ENCODE measurements at places on chromosomes 2 and 18.
A peak's percentile ranks its signal among the peaks of the same experiment; 100 is the strongest.

GRCh38 chr2:71720283-71720560 is 266.9 kb downstream of the DYSF start:
- DNase-seq, result no peak

- DNase-seq, result no peak
Observed at GRCh38 chr2:169975221-169975620, 148.0 kb downstream of the UBR3 start.

GRCh38 chr2:225326969-225327368 is 72.5 kb upstream of the NYAP2 start:
- DNase-seq, result no peak

DNA sequence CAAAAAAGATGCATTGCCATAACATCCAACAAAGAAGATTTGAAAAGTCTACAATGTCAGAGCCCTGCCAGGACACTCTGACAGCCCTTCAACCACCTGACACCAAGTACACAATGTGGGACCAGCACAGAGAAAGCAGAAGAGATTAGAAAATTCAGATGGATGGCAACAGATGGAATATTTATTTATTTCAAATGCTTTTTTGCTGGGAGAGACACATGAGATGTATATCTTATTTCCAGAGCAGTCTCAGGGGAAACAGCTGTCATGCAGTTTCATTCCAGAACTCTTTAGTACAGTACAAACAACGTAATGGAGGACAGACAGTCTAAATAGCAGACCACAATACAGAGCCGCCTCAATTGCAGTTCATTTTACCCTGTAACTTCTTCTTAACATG is 110.1 kb downstream of the MAIP1 start:
- no peak for DNase-seq

DNA sequence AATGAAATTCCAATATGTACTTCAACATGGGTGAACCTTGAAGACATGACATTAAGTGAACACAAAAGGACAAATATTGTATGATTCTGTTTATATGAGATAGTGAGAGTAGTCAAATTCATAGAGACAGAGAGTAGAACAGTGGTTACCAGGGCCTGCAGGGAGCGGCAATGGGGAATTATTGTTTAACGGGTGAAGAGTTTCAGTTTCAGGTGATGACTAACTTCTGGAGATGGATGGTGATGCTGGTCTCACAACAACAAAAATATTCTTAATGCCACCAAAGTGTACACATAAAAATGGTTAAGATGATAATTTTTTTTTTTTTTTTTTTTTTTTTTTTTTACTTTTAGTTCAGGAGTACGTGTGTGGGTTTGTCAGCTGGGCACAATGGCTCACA is 109.4 kb upstream of the TMEM200C start:
- no peak for DNase-seq

GRCh38 chr2:23530206-23530908 is 145.4 kb downstream of the KLHL29 start:
- no peak for DNase-seq

- DNase-seq, result peak; percentile 77
Observed at GRCh38 chr2:105431367-105432043, 32.7 kb upstream of the FHL2 start.

DNA sequence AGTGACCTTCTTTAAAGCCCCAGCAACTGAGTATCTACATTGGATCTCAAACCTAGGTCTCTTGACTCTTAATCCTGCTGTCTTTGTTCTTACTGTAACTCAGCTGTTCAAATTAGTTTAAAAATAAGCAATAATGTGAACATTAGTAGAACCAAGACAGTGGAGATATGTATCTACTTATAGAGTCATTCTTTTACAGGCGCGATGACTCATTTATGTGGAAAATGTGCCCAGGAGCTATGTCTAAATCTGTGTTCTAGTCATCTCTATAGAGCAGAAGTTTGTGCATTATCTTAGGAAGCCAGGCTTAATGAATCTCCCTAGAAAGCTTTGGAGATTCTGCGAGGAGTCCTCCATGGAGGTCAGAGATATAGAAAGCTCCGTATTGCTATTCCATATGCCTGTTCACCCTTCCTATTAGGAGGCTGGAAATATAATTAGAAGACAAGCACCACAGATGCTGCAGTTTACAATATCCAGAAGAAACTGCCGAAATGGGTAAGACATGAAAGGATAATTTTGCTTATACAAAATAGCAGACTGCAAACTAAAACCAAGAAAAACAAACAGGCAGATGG is 211.6 kb downstream of the TRIB2 start:
- DNase-seq, result no peak

- DNase-seq, result no peak
Observed at GRCh38 chr18:79468119-79468789, 72.5 kb downstream of the NFATC1 start.

GRCh38 chr18:4242431-4243161 is 212.5 kb downstream of the DLGAP1 start:
- no peak for DNase-seq

- DNase-seq, result no peak
Observed at GRCh38 chr2:146762786-146763185, 1082.0 kb upstream of the ACVR2A start.

- no peak for DNase-seq
Observed at GRCh38 chr2:51084750-51085149, 52.8 kb upstream of the NRXN1 start.

DNA sequence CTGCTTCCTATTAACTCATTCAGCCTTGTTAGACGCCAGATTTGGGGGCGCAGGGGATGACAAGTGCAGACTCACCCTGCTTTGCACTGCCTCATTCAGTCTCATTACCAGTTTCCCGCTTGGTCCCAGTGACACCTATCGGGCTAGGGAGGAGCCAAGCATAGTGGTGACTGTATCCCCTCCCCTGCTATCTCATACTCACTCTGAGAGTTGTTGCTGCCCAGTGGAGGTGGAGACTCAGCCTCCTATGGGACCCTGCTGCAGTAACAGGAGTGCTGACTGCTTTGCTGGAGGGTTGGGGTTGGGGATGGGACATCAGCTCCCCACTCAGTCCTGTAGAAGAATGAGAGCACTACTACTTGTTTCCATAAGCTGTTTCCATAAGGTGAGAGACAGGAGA is 21.3 kb upstream of the PIK3C3 start:
- DNase-seq, result no peak

GRCh38 chr2:3644891-3645605 is 13.0 kb upstream of the ALLC start:
- no peak for DNase-seq

GRCh38 chr18:62198259-62198658 is 11.2 kb downstream of the RELCH start:
- no peak for DNase-seq

DNA sequence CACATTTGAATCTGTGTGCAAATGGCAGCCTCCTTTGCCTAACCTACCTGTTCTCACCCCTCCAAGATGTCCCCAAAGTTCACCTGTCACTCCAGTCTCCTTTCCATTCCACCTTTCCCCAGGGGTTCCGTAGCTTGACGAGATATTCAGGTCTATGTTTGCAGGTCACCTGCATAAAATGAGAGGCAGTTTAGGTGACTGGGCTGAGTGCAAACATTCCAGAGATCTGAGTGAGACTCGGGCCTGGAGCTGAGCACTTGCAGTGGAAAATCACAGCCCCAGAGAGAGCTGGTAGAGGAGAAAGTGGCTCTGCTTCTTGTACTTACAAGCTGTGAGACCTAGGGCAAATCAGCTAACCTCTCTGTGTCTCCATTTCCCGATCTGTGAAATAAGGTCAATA is 20.1 kb downstream of the CAPN14 start:
- DNase-seq, result no peak

DNA sequence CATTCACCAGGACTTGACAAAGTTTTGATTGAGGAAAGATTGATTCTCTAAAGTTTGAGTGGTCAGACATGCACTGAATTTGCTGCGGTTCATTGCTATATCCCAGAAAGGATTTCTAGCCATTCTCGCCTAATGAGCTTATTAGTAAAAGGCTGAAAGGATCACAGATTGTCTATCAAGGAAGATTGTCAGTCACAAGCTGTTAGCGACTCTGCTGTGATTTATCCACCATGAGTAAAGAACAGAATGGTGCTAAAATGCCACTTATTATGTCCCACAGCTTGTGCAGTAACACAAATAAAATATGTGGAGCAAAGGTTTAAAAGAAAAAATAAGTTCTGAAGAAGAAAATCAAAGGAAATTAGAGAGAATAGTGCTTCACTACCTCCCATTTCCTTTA is 701.2 kb upstream of the CDH7 start:
- DNase-seq, result no peak

- peak; percentile 86 for DNase-seq
Observed at GRCh38 chr18:12278215-12278671, 24.1 kb downstream of the CIDEA start.

All from RPMI8226 (cell line).